Stimulated activated CD8-positive, alpha-beta memory T cell treated with anti-CD3 and anti-CD28 coated beads, Interleukin-4, amount 100 ng/mL, for 4 hours (primary cell): ENCODE measurements at places on chromosomes 2 and 18.

DNA sequence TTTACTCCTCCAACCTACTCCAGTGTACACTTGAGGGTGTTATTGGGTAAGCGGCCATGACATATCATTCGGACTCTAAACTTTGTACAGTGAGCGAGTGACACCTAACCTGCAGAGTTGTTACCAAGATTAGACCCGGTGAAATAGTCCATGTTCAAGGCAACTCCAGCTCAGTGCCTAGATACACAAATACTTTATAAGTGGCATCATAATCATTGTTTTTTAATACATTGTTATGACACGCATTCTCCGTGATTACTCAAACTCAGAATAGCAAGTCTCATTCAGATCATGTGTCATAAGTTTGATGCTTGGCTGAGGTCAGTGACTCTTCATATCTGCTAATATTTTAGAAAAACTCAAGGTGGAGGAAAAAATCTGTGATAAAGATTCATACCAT lies 597.8 kb downstream of the DCC start:
- no peak for DNase-seq

DNA sequence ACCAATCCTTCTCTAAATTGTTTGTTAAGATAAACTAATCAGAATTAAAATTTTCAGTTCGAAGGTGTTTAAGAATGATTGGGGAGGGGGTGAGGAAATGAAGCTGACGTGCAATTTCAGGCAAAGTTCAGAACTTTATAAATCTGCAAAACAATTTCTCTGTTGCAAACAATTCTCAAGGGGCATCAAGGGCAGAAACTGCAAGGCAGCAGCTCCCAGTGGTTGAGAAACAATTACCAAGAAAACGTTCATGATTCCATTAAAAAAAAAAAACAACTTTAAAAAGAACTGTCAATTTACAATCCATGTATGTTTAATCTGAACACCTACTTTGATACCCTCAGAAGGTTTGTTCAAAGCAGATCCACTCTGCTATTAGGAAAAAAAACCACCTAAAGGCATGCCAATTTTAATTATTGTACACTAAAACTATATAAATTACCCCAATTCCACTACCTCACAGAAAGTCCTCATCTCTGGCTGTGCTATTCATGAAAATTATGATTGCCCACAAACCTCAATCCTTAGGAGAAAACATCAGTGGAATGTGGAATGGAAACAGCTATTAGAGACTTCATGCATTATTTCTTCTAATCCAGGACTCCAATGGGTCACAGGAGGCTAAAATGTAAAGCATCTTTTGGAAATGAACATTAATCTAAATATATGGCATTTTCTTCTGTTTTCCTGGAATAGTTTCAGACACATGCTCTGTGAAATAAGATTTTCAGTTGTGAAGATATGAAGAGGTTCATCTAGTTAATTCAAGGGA lies 119.9 kb upstream of the ACVR1C start:
- no peak for DNase-seq

- no peak for DNase-seq
These were observed 53.9 kb upstream of the CTAGE1 start for GRCh38 chr18:22471546-22472131.

- DNase-seq: no peak
These were observed 214.4 kb upstream of the TMEM200C start for GRCh38 chr18:6109743-6110142.

DNA sequence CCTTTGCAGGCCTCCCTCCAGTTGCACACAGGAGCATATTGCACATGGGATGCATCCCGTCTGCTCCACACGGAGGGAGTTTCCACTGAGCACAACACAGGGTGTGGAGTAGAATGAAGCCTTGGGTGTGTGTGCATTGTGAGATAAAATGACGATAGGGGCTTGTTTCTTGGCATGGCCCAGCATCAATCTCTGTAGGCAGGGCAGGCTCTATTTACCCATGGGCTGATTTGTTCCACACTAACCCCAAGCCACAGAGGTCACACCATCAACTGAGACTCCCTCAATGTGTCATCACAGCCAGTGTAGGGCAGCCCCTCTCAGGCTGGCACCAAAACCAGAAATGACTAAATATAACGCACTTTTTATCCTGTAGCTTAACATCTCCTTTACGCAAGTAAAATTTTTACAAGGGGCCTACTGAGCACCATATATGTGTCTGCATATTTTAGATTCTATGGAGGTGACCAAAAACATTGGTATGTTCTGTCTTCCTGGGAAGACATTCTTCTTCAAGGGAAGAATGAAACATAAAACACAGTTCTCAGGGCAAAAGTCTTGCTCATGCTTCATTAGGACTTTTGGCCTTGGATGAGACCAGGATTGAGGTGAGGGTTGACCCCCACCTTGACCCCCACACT lies 2.7 kb upstream of the GKN1 start:
- DNase-seq: no peak

DNA sequence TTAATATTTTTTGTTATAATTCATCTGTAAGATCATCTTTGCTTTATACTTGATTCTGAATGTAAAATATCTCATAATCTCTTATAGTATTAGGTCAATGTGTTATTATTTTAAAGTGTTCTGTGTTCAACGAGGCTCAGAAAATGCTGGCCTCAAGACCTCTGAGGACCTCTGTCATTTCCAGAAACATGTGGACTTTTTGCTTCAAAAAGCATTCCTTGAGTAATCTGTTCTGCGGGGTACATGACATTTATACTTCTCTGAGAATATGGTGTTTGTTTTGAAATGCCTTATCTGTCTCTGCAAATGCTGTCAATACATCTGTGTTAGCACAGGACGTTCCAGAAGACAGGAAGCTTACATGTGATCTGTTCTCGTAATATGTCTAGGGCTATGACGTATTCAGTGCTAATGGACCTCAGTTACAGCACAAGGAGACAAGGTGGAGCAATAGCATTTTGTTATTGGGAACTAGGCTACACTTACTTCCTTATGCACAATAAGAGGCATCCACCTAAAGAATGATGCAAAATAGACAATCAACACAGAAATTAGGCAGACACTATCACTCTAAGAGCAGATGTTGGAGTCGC lies 37.6 kb upstream of the IL1RL1 start:
- DNase-seq: no peak

- DNase-seq: no peak
These were observed 176.7 kb downstream of the GLI2 start for GRCh38 chr2:120912101-120912985.

DNA sequence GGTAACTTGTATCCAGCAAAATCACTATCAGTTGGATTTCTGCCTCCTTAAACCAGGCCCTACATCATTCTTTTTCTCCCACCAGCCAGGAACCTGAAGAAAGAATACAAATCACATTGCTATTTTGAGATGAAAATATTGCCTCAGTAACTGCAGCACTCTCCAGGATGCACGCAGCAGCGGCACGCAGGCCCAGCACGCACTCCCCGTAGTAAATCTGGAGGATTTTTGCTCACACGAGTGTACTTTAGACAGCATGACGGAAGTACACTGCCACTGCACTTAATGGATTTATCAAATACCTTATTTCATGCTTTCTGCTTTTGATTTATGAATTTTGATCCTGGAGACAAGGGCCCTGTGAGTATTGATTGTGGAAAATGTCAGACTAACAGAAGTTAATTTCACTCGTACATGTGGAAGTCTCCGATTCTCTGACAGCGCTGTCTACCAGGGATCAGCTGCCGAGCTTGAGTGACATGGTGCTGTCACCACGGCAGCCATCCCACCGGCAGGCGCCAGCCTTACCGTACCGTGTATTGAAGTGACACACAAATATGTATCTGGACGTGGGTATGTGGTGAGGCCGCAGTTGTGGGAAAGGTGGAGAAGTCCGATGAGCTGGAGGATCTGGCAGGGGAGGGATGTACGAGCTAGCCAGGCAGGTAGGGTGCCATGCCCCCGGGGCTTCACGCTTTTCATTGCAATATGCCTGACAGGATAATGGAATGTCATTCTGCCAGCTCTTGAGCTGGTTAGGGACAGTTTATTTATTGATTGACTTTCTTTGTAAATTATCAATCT lies 863.7 kb downstream of the GALR1 start:
- DNase-seq: no peak

- DNase-seq: no peak
These were observed 443.2 kb downstream of the ARHGAP15 start for GRCh38 chr2:143572421-143572820.

DNA sequence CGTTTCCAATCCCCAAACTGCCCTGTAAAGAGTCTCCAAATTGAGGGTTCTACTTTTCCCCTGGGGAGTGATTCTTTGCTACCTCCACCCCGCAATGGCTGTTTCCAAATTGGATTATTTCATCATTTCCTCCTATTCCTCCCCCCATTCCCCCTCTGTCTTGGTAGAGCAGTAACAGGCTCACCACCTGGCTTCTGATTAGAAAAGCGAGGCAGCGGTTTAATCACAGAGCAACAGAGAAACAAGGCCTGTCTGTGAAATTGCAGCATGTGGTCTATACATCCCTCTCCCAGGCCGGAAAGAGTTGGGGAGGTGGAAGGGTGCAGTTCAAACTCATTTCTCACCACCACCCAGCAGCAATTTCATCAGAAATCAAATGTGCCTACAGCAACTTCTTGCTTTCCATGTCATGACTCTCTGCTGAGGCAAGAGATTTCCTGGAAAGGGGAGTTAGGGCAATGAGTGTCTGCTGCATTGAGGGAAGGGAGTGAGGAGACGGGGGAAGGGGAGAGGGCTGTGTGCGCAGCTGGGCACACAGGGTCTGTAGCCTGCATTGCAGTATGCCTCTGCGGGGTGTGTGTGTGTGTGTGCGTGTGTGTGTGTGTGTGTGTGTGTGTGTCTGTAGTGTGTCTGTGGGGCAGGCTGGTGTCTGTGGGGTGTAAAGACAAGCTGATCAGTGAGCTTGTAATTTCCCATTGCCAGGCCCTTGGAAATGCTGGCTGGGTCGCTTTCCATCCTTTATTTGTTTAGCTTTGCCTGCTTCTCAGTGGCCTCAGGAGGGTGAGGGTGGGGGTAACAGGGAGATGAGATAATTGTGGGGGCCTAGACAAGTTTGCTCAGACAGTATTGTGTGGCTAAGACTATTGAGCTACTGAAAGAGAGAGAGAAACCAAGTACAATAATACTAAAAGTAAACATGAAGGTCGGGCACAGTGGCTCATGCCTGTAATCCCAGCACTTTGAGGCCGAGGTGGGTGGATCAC lies 13.5 kb upstream of the IGFBP2 start:
- no peak for DNase-seq

DNA sequence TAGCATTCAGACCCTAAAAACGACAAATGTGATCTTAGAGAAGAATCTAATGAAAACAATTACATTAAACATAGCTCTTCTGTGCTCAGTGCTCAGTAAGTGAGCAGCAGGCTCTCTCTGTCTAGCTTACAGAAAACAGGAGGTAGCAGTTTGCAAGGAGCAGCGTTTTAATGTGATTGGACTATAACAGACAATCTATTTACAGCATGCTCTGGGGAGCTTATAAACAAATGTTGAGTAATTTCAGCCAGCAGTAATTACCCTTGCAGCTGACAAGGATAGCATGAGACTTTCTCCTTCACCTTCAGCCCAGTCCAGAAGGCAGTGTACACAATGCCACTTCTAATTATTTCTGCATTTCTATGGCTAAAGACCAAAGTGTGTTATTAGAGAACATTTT lies 270.4 kb downstream of the FIGN start:
- no peak for DNase-seq

GRCh38 chr2:80288576-80288975 lies 16.0 kb downstream of the LRRTM1 start:
- DNase-seq: no peak

GRCh38 chr18:68660354-68661183 lies 54.3 kb downstream of the TMX3 start:
- DNase-seq: no peak

- no peak for DNase-seq
These were observed 20.7 kb downstream of the PRKCE start for GRCh38 chr2:45672138-45672537.

- DNase-seq: no peak
These were observed 369 bp downstream of the SMCHD1 start for GRCh38 chr18:2655954-2656236.

GRCh38 chr2:164205347-164205746 lies 415.9 kb downstream of the GRB14 start:
- no peak for DNase-seq

GRCh38 chr2:136005462-136006196 lies 20.2 kb upstream of the DARS1 start:
- DNase-seq: no peak

DNA sequence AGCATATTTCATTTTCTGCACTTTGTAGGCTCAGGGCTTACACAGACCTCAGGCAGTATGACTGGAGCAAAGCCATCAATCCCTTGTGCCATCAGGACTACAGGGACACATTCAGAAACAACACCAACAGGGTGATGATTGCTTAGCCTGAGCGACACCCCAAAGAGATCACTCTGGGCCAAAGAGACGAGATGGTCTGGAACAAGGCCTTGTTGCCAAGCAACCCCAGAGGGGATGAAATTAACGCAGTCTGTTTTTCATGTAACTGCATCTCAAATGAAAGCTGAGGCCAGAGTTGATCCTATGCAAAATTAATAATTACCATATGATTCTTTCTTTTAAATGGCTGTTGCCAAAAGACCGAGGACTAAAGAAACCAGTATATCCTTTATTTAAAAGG lies 20.2 kb upstream of the B3GNT2 start:
- DNase-seq: no peak

- no peak for DNase-seq
These were observed 64.1 kb upstream of the ACVR1C start for GRCh38 chr2:157692768-157693167.

GRCh38 chr2:241540401-241540770 lies 18.2 kb upstream of the BOK start:
- no peak for DNase-seq

GRCh38 chr2:177246000-177246399 lies 18.5 kb downstream of the NFE2L2 start:
- DNase-seq: no peak

DNA sequence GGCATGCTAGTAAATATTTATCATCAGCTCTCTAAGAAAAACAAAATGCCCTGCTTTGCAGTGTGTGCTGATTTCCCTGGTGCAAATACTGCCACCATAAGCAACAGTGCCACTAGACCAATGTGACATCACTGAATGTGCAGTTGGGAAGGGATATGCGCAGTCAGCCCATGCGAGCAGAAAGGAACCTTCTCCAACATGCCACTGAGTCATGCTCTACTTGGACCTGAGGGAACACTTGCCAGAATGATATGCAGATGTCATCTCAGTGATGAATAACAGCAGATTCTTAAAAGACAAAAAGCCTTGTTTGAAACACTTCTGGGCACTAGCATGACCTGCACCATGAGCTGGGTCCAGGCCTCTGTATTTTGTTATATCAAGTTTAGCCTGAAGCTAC lies 55.3 kb upstream of the REL start:
- no peak for DNase-seq

- no peak for DNase-seq
These were observed 52.0 kb downstream of the FECH start for GRCh38 chr18:57534511-57534909.

GRCh38 chr2:148756292-148756975 lies 111.9 kb downstream of the EPC2 start:
- no peak for DNase-seq

DNA sequence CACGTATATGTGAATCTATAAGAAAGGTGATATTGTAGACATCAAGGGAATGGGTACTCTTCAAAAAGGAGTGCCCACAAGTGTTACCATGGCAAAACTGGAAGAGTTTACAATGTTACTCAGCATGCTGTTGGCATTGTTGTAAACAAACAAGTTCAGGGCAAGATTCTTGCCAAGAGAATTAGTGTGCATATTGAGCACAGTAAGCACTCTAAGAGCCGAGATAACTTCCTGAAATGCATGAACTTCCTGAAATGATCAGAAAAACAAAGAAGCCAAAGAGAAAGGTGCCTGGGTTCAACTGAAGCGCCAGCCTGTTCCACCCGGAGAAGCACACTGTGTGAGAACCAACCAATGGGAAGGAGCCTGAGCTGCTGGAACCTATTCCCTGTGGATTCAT lies 101.0 kb downstream of the HS6ST1 start:
- no peak for DNase-seq
